ENCODE measurements at places on chromosomes 7 and 10.

DNA sequence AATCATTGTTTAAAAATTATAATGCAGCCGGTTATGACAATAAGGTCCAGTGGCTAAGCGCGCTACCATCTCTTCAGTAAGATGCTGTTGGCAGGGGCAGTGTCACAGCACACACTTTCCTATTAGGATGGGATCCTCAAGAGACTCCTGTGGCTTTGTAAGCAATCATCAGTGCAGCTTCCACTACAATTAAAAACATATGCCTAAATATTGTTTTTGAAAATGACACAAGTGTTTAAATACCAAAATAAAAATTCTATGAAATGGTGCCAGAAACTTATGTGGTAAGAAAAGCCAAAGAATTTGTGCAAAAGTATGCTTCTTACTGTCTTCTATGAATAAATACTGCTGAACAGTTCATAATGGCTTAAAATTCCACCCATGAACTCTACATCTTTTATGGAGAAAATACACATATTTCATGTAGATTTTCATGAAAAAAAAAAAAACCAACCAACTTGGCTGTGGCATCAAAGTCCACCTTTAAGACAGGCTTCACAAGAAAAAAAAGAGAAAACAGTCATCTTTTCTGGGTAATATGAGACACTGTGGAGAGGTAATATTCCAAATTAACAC, 132.8 kb downstream of the SEMA3C start:
- no peak for DNase-seq

- DNase-seq = no peak
Observed at GRCh38 chr10:13189961-13190360, 28.6 kb downstream of the MCM10 start.

- no peak for DNase-seq
Observed at GRCh38 chr7:79912213-79912633, 222.4 kb upstream of the GNAI1 start.

GRCh38 chr10:83605783-83606630, 533.3 kb upstream of the GHITM start:
- no peak for DNase-seq

DNA sequence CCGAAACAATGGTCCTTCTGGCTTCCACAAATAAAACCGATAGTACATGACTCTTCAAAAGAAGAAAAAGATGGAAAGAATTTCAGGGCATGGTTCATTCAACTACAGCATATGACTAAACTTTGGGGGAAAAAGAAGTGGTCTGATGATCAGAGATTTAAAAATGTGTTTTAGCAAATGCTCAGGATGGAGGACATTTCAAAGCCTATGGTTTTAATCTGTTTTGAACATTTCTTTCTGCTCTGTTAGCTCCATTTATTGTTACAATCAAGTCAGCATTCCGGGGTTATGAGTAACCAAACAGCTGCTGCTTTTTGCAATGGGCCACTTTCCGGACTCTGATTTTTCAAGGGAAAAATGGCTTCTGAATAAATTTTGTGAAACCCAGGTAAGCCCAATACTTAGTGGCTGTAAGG, 142.4 kb downstream of the CUBN start:
- DNase-seq = no peak

- no peak for DNase-seq
Observed at GRCh38 chr7:5422396-5423305, 983 bp downstream of the TNRC18 start.

GRCh38 chr10:93166134-93166533, 92.4 kb downstream of the CYP26A1 start:
- no peak for DNase-seq

DNA sequence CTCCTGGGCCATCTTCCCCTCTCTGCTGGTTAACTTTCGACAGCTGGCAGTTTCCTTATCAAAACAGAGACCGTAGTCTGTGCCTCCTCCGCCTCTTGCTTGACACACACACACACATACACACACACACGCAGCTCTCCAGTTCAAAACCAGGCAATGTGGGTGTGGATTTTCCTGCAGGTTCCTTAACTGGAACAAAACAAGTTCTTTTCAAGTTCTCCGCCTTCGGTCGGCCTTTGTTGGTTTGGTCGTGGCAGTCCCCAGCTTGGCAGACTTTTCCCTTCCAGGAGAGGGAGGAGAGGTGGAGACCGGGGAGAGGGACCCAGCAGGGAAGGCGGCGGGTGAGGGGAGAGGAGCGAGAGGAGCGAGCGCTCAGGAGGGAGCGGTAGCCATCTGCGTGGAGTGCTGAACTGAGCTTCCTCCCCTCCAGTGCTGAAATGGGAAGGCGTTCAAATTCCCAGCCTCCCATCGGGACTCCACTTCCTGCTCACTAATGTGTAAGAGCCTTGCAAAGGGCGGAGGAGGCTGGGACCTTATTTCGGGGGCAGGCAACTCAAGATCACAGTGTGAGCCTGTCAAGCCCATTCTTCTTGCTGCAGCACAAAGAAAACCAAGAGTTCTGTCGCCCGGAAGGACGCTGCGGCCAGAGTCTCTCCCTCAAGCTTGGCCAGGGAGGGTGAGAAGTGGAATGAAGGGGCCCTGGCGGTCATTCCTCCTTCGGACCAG, 120.6 kb downstream of the PRPF18 start:
- no peak for DNase-seq

DNA sequence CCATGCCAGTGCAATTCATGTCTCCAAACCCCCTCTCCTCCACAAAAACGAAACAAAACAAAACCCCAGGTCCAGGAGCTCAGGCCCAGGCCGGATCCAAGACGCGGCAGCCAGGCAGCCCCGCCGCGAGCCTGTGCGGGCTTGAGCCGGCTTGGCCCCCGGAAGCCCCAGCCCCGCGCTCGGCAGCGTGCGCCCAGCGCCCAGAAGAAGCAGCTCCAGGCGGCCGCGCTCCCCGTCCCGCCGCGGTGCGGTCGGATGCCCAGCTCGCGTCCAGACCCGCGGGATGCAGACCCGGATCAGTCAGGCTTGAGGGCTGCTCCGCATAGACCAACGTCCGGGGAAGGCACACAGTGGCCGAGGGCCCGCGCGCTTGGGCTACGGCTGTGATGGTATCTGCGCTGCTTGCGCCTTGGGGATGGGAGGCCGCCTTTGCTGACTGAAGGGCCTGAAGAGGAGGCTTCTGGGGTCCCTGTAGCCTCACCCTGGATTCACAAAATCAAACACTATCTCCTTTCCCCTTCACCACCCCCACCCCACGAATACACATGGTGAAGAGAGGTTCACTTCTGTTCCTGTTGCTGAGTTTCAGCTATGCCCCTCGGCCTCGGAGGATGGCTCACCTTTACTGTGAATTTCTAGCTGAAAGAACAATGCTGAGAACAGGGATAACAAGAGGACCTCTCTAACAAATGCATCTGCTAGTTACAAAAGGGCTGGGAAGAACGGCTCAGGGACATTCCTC, 79.9 kb upstream of the EN2 start:
- no peak for DNase-seq

GRCh38 chr7:44067064-44067951, 1.9 kb upstream of the PGAM2 start:
- DNase-seq = no peak

- DNase-seq = no peak
Observed at GRCh38 chr7:150431839-150432658, 18.4 kb upstream of the GIMAP8 start.

DNA sequence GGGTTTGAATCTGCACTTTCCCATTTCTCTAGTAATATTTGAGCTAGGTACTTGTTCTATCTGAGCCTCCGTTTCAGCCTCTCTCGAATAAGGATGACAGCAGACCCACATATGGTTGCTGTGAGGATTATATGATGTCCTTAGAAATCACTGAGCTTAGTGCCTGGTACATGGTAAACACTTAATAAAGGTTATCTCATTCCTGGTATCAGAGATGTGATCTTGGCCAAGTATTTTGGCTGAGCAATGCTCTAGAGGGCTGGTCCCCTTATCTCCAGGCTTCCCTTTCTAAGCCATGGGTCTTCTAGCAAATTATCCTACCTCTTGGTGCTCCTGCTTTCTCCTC, 407 bp upstream of the MKRN1 start:
- no peak for DNase-seq

DNA sequence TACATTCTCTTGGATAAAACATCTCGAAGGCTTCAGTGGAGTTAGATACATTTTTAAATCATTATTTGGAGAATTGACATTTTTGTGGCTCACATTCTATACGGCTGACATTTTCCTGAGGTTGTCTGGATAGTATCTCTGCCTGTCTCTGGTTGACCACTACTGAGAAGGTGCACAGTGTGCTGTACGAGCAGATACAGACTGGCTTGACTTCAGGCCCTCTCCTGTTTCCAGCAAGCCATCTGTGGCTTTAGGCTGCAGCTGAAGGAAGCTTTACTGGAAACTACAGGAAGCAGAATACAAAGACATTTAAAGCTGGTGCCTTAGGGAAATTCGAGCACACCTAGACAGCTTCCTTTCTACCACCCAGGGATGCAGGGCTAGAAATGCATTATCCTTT, 39.3 kb upstream of the RSU1 start:
- no peak for DNase-seq

- no peak for DNase-seq
Observed at GRCh38 chr7:98251231-98251600, 816 bp downstream of the TECPR1 start.

GRCh38 chr7:106721816-106722785, 61.1 kb upstream of the CCDC71L start:
- DNase-seq = no peak

GRCh38 chr7:105439174-105439893, 50.6 kb upstream of the SRPK2 start:
- DNase-seq = peak; percentile 11

All from stimulated activated CD8-positive, alpha-beta memory T cell treated with anti-CD3 and anti-CD28 coated beads, Interleukin-7, amount 100 ng/mL, for 48 hours (primary cell).